Activated CD4-positive, alpha-beta T cell treated with anti-CD3 and anti-CD28 coated beads, Interleukin-2, amount 10 ng/mL, durations not matched to agents 7 days and 5 days (primary cell): ENCODE measurements at places on chromosomes 4 and X. TPM values are rescaled to one million over a fixed set of nuclear protein-coding genes. Genes with fewer than 3 reads are reported as not detected.

GRCh38 chrX:46572340-46572936, 1.1 kb upstream of the CHST7 start:
- peak overlapping the region; percentile 81 for H3K4me3 ChIP-seq
- peak overlapping the region; percentile 89 for H3K27ac ChIP-seq
- peaks cover 12% of the 10 kb centered on the region for H3K36me3 ChIP-seq
- H3K4me1 ChIP-seq, result peaks cover 34% of the 10 kb centered on the region
- no peak for DNase-seq

The ETDA gene
- not detected for total RNA-seq

GRCh38 chr4:107248571-107248970, 212.5 kb upstream of the DKK2 start:
- H3K4me1 ChIP-seq, result no peaks in the 10 kb centered on the region
- H3K36me3 ChIP-seq, result no peaks in the 10 kb centered on the region
- H3K27me3 ChIP-seq, result no peaks in the 10 kb centered on the region
- no peak for DNase-seq
- H3K4me3 ChIP-seq, result no peak overlapping the region

DNA sequence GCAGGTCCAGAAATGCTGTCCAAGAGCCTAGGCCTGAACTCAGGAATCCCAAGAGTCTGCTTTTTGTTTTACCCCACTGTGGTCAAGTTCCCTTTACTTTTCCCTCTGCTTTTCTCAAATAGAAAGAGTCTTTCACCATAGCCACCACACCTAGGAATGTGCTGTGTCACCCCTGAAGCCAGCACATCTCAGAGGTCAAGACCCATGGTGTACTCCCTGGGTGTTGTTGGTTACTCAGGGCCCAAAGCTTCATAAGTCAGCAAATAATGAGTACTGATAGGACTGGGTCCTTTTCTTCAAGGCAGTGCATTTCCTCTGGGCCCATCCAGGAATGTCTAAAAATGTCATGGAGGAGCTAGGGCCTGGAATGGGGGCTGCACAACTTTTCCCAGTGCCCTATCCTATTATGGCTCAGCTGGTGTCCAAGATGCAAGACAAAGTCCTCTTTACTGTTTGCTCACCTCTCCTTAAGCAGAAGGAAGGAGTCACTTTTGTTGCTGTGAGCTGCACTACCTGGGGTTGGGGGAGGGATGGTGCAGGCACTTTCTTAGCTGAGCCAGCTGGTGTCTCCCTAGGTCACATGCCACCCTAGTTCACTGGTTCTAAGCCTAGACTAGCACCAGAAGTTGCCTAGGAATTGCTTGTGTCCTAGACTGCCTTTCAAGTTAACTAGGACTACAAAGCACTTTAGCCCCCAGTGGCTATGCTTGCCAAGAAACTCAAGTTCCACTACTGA, 62.4 kb upstream of the RXFP1 start:
- H3K4me1 ChIP-seq, result no peaks in the 10 kb centered on the region
- no peaks in the 10 kb centered on the region for H3K27me3 ChIP-seq
- H3K4me3 ChIP-seq, result no peak overlapping the region
- DNase-seq, result no peak

DNA sequence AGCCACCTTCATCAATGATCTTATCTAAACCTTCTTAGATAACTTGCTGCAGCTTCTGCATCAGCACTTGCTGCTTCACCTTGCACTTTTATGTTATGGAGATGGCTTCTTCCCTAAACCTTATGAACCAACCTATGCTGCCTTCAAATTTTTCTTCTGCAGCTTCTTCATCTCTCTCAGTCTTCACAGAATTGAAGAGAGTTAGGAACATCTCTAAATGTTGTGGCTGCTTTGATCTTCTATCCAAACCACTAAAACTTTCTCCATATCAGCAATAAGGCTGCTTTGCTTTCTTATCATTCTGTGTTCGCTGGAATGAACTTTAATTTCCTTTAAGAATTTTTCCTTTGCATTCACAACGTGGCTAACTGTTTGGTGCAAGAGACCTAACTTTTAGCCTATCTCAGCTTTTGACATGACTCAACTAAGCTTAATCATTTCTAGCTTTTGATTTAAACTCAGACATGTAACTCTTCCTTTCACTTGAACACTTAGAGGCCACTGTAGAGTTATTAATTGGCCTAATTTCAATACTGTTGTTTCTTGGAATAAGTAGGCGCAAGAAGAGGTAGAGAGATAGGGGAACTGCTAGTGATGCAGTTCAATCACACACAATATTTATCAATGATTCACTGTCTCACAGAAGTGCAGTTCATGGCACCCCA, 36.1 kb upstream of the CORIN start:
- H3K27me3 ChIP-seq, result no peaks in the 10 kb centered on the region
- H3K27ac ChIP-seq, result no peak overlapping the region
- no peak for DNase-seq
- H3K4me1 ChIP-seq, result peaks cover 15% of the 10 kb centered on the region
- H3K4me3 ChIP-seq, result no peak overlapping the region

DNA sequence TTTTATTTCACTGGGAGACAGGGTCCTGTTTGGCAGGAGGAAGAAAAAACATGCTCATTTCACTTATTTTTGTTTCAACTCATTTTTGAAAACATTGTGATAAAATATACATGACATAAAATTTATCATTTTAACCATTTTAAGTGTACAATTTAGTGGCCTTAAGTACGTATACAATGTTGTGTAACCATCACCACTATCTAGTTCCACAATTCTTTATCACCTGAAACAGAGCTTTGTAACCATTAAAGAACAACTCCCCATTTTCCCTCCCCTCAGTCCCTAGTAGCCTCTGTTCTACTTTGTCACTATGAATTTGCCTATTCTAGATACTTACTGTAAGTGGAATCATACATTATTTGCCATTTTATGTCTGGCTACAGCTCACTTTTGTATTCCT, 143.8 kb downstream of the GPAT3 start:
- H3K4me3 ChIP-seq, result no peak overlapping the region
- H3K27ac ChIP-seq, result no peak overlapping the region
- H3K36me3 ChIP-seq, result no peaks in the 10 kb centered on the region
- H3K4me1 ChIP-seq, result no peaks in the 10 kb centered on the region

DNA sequence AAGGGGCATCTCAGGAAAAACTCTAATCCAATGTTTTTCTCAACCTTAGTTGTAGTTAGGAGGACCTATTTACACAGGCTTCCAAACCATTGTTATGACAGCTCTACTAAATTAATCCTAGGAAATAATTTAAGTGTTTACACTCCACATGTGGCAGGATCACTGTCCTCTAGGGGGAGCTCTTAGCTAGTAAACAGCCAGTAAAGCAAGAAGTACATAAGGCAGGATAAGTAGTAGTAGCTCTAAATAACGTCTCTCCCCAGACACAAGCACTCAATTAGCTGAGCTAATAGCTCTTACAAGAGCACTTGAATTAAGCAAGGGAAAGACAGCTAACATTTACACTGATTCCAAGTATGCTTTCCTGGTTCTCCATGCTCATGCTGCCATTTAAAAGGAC, 37.3 kb downstream of the NUDT11 start:
- no peak overlapping the region for H3K27ac ChIP-seq
- H3K4me1 ChIP-seq, result no peaks in the 10 kb centered on the region
- peak; percentile 38 for DNase-seq
- H3K36me3 ChIP-seq, result no peaks in the 10 kb centered on the region
- no peak overlapping the region for H3K4me3 ChIP-seq
- no peaks in the 10 kb centered on the region for H3K27me3 ChIP-seq

The NXF2 gene
- total RNA-seq, result not detected

DNA sequence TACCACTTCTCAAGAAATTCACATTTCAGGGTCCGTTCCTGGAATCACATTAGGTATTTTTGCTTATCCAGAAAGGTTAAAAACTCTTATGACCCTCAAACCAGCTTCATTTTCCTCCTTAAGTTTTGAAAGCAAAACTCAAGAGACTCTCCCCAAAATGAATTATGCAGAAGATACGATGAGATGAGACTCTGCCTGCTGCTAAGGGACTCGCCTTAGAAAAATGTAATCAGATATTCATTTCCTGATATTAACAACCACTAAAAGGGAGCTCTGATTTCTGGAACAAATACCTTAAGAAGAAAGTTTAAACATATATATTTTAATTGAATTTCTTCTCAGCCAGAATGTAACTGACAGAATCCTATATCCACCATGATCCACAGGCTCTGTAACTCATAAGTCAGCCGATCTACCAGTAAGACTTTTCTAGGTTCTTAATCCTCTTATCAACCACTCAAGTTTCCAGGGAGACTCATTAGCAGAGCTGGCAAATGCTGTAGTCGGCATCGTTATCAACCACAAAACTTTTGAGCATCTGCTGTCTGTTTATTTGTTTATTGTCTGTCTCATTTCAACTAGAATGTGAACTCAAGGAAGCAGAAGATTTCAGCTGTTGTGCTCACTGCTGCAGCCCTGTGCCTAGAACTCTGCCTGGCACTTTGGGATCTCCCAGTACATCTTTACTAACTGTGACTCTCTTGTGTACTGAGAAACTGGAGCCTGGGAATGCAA, 112.5 kb downstream of the LDB2 start:
- no peaks in the 10 kb centered on the region for H3K4me1 ChIP-seq
- no peak overlapping the region for H3K27ac ChIP-seq
- H3K4me3 ChIP-seq, result no peak overlapping the region

DNA sequence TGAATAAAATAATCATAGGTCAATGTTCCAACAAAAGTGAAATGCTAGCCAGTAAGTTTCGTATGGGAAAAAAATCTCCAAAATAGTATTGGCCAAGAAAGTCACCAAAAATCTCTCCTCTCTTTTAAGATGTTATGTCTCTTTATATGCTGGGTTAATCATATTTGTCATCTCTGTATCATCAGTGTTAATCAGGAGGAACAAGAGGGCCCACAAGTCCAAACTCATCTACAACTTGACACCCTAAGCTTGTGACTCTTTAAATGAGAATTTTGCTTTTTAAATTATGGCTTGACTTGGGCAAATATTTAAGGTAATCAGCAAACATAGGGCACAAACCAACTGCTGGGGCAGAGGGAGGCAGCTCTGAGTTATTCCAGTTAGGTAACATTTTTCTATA, 75.5 kb downstream of the AMMECR1 start:
- no peak for DNase-seq
- peaks cover 28% of the 10 kb centered on the region for H3K4me1 ChIP-seq
- no peak overlapping the region for H3K27ac ChIP-seq
- H3K36me3 ChIP-seq, result peaks cover 22% of the 10 kb centered on the region
- no peak overlapping the region for H3K4me3 ChIP-seq

DNA sequence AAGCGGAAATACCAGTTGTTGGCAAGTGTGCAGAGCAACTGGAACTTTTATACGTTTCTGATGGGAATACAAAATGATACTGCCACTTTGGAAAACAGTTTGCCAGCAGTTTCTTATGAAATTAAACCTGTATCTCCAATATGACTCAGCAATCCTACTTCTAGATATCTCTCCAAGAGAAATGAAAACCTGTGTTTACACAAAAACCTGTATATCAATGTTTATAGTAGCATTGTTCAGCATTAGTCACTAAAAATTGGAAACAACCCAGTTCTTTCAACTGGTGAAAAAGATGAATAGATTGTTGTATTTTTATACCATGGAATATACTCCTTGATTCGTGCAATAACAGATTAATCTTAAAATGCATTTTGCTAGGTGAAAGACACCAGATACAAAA, 26.8 kb downstream of the ATP7A start:
- H3K27ac ChIP-seq, result no peak overlapping the region
- peaks cover 6% of the 10 kb centered on the region for H3K36me3 ChIP-seq
- DNase-seq, result no peak
- H3K27me3 ChIP-seq, result no peaks in the 10 kb centered on the region
- H3K4me1 ChIP-seq, result no peaks in the 10 kb centered on the region

DNA sequence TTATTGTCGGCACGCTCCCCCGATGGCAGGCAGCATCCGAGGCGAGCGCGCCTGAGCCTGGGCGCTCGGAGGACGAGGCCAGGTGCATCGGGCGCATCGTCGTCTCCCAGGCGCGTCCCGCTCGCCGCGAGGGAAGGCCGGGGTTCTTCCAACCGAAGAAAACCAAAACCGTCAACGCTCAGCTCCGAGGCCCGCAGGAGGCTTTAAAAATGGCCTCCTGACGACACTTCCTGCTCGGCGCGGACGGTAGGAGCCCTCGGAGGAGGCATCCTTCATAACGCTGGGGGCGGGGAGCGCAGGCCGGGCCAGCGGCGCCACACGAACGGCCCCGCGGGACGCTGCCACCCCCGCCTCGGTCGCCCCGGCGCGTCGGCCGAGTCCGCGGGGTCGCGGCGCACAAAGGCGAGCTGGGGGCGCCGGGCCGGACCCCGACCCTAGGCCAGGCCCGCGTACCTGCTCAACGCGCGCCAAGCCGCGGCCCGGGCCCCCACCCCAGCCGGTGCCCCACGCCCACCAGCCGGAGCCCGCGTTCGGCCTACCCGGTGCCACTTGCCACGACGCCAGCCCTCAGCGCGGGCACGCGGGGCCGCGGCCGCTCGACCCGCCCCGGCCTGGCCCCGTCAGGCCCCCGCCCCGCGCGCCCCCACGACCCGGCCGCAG, 501 bp downstream of the ZNF518B start:
- H3K36me3 ChIP-seq, result peaks cover 36% of the 10 kb centered on the region
- peaks cover 32% of the 10 kb centered on the region for H3K4me1 ChIP-seq
- H3K4me3 ChIP-seq, result peak overlapping the region; percentile 79

DNA sequence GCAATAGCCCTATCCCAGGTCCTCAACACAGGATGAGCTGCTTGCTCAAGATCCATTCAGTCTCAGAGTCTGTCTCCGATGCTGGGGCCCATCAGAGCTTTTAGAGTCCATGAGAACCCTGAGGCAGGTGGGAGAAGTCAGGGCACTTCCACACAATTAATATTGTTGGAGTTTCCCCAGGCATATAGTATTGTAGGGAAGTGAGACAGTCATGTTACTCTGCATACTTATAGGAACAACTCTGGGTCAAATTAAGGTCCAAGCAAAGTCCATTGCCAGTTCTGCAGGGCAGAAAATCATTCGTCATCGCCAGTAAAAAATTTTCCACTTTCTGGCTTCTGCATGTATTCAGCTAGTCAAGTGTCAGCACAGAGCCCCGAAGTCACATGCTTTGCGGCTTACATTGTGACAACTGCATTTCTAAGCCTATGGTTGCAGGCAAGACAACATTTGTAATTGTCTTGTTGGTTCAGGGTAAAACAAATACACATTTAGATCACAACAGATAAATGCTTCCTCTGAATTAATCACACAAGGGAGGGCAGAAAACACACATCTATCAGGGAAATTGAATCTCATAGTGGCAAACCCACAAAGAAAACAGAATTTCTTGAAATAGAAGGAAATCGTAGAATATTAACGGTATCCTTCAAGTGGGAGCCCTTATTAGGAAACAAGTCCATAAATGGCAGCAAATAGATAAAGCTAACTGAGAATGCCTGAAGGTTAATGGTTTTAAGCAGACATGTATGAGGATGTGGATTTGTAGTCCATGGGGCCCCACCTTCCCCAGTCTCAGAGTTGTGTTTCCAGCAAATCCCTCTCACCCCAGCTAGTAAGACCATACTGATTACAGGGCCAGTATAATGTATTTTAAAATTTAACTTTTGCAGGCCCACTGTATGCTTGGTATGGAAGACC, 412.1 kb upstream of the RASGEF1B start:
- no peaks in the 10 kb centered on the region for H3K36me3 ChIP-seq
- no peak overlapping the region for H3K4me3 ChIP-seq
- H3K4me1 ChIP-seq, result peaks cover 7% of the 10 kb centered on the region
- H3K27me3 ChIP-seq, result no peaks in the 10 kb centered on the region

The APOO gene
- 28.5 TPM for total RNA-seq

The CT45A8 gene
- total RNA-seq, result not detected

The FHL1 gene
- total RNA-seq, result 12.8 TPM

The SOWAHD gene
- 3.1 TPM for total RNA-seq
